Smooth muscle cell of bladder (primary cell): ENCODE measurements at places on chromosomes 5 and 9. TPM values are rescaled to one million over a fixed set of nuclear protein-coding genes. Genes with fewer than 3 reads are reported as not detected.

The RNF208 gene
- under 0.01 and 0.18 TPM in 2 replicates for total RNA-seq

The N4BP3 gene
- total RNA-seq: 0.71 and 0.83 TPM in 2 replicates

The SLC46A2 gene
- total RNA-seq: not detected in 2 replicates

The CDC42SE2 gene
- total RNA-seq: 17.3 and 18.1 TPM in 2 replicates

The TMEM171 gene
- total RNA-seq: 0.46 and 1.1 TPM in 2 replicates

The PGM5 gene
- 4.5 and 14.9 TPM in 2 replicates for total RNA-seq

The PSIP1 gene
- total RNA-seq: 27.9 and 28.5 TPM in 2 replicates

The EGFLAM gene
- total RNA-seq: 2.7 and 4.7 TPM in 2 replicates

The SPATA6L gene
- 0.28 and 0.43 TPM in 2 replicates for total RNA-seq

The PCDHGA4 gene
- 3.3 and 4.5 TPM in 2 replicates for total RNA-seq

The COX7C gene
- total RNA-seq: 226 and 241 TPM in 2 replicates

The SAP30L gene
- total RNA-seq: 22.6 and 29.7 TPM in 2 replicates

The MORN5 gene
- total RNA-seq: not detected in 2 replicates

The KCNV2 gene
- total RNA-seq: not detected in 2 replicates

The AGXT2 gene
- total RNA-seq: not detected in 2 replicates

The ACSL6 gene
- under 0.01 and 0.09 TPM in 2 replicates for total RNA-seq

The TRIM36 gene
- 0.14 and 0.37 TPM in 2 replicates for total RNA-seq
